ENCODE measurements at places on chromosomes 13 and 19.

DNA sequence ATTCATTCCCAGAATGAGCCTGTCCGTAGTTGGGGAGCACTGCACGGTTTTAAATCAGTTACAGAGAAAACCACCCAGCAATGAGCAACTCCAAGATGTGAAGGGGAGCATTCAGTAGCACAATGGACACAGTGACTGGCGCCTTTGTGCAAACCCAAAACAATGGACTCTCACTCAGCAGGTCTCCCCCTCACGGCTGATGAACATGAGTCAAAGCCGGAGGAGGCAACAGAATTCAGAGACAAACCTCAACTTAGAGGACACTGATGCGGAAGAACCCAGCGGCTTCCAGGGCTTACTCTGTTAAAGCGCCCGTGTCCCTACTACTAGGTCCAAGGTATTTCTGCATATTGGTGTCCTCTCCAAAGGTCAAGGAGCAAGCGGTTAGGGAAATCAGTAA lies 17.7 kb downstream of the PLEKHF1 start:
- DNase-seq: no peak

- DNase-seq: no peak
These were observed 430.7 kb upstream of the ARGLU1 start for GRCh38 chr13:106998664-106999063.

DNA sequence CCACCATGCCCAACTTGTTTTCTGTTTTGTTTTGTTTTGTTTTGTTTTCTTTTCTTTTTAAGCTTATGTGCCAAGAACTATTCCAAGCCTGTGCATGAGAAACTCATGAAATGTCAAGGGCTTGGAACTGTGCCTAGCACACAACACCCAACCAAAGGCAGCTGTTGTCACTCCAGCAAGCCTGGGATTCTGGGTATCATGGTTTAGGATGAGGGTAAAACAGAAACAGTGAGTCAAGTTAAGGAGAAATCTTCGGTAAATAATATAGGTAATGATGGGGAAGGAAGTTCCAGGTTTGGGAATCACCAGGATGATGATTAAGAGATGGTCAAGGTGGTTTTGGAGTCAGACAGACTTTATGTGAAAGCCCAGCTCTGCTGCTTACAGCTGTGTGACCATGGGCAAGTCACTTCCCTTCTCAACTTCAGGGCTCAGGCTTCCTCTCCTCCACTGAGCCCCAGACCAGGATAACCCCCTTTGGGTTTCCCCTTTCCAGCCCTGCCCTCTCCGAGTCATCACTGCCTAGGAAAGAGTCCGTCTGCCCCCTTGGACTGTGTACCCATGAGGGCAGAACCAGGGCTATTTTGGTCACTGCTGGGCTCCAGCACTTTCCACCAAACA lies 5.0 kb downstream of the PVR start:
- no peak for DNase-seq

DNA sequence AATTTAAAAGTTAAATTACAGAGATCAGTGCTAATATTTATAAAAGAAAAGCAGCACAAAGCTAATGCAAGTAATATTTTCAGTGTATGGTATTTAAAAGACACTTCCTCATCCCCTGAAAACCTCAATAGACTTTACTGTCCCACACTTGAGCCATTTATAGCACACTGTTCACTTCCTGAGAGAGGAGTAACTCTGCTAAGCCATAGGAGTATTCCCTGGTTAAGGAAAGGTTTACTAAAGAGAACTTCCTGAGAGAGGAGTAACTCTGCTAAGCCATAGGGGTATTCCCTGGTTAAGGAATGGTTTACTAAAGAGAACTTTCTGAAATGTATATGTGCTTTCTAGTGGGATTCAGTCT lies 159.4 kb downstream of the NHLRC3 start:
- DNase-seq: no peak

DNA sequence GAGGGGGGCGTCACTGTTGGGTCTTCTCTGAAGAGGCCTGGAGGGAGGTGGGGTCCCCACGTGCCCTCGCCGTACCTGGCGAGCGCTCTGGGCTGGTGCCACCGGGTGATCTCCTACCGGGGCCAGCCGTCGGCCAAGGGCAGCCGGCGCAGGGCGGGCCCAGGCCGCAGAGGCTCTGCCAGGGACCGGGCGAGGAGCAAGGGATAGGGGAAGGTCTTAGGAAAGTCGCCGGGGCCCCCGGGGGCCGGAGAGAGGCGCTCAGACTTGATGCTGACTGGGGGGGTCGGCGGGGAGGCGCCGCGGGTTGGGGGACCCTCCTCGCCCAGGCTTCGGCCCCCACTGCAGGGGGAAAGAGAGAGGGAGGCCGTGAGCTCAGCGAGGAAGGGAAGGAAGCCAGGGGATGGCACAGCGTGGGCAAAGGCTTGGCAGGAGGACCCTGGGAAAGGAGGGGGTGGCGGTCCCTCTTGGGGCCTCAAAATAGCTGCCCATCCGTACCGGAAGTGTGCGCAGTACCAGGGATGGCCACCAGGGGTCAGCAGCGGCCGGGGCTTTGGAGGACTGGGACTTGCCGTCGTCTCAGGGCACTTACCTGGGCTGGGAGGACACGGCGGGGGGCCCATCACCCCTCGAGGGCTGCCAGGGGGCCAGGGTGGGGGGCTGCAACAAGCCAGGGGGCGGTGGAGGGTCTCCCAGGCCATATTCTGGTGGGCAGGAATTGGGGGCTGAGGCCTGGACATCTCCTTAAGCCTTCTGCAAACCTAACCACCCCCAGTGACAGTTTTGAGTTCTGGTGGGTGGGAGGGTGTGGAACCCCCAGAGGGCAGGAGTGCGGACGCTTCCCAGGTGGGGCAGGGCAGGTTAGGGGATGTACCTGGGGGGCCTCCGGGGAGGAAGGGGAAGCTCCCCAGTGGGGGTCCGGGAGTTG lies 7.7 kb upstream of the TMEM161A start:
- peak; percentile 76 for DNase-seq

GRCh38 chr13:25288966-25289365 lies 1.7 kb upstream of the MTMR6 start:
- no peak for DNase-seq

GRCh38 chr19:3034656-3035541 lies 5.8 kb upstream of the TLE2 start:
- peak; percentile 42 for DNase-seq

- no peak for DNase-seq
These were observed 63.8 kb downstream of the SHISA2 start for GRCh38 chr13:25987987-25988386.

DNA sequence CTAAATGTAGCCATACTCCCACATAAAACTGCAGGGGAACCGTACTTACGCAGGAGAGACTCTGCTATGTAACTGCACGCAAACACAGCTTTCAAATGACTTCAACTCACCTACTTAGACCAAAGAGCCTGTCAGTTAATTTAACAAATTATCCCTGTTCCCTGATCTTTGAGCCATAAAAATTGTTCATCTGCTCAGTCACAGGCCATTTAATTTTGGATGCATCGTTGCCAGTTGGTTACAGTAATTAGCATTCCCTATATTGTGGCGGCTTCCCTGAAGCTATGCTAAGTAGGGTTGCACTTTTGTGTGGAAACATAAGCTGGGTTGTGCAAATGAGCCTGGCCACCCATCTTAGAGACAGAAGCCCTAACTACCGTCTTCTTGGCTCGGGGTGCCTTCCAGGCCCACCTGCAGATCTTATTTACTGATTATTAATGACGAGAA lies 21.2 kb upstream of the OBI1 start:
- DNase-seq: no peak

All from stimulated activated CD4-positive, alpha-beta T cell treated with anti-CD3 and anti-CD28 coated beads, Interleukin-12 subunit alpha, Interleukin-12 subunit beta, amount 100 ng/mL, for 48 hours (primary cell).